ENCODE measurements at places on chromosomes 5 and 9. TPM values are rescaled to one million over a fixed set of nuclear protein-coding genes. Genes with fewer than 3 reads are reported as not detected.

- DNase-seq = peak; percentile 64
Measured at GRCh38 chr5:151213803-151214613, 9.9 kb downstream of the CCDC69 start.

GRCh38 chr5:28190011-28190410, 1151.6 kb upstream of the CDH9 start:
- no peak for DNase-seq

RAB3C gene
- total RNA-seq = 5.2 TPM

SLC45A2 gene
- total RNA-seq = 1.4 TPM

GGTA1 gene
- total RNA-seq = 0.07 TPM

SHROOM1 gene
- total RNA-seq = 10.0 TPM

GRCh38 chr9:112535301-112535700, 48.7 kb downstream of the KIAA1958 start:
- DNase-seq = no peak

- no peak for DNase-seq
Measured at GRCh38 chr5:71014176-71014575, 11.0 kb downstream of the NAIP start.

- no peak for DNase-seq
Measured at GRCh38 chr5:138809391-138809790, 56.2 kb downstream of the CTNNA1 start.

CAPSL gene
- not detected for total RNA-seq

C5orf52 gene
- not detected for total RNA-seq

TPPP gene
- 2.0 TPM for total RNA-seq

GRCh38 chr5:178461004-178461730, 129.0 kb downstream of the COL23A1 start:
- peak; percentile 69 for DNase-seq

Measured in hepatocyte (in vitro differentiated cells).